ENCODE measurements at places on chromosomes 6 and 20.

DNA sequence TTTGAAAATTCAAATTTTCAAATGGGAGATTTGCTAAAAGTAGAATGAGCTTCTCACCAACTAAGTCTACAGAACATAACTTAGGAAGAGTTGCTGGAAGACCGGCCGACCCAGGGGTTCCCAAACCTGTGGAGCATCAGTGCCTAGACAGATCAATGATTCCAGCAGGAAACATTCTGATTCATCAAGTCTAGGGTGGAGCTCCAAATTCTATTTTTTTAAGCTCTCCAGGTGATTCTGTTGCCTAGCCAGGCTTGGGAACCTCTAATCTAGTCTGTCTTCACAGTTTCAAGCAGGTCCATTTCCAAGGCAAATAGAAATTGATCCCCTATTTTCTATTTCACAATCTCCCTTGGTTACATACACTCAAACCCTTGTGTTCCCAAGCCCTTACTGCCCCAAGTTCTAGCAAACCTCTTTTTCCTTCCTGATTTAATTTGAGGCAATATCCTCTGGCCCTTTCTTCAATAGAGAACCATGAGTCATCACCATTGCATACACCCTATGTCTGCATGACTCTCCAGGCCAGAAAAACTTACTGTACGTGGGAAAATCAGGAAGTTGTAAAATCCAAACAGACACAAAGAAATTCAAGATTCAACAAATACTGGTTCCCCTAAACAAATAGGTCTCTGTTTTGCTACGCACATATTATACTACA lies 8.9 kb downstream of the ATXN1 start:
- DNase-seq: no peak

DNA sequence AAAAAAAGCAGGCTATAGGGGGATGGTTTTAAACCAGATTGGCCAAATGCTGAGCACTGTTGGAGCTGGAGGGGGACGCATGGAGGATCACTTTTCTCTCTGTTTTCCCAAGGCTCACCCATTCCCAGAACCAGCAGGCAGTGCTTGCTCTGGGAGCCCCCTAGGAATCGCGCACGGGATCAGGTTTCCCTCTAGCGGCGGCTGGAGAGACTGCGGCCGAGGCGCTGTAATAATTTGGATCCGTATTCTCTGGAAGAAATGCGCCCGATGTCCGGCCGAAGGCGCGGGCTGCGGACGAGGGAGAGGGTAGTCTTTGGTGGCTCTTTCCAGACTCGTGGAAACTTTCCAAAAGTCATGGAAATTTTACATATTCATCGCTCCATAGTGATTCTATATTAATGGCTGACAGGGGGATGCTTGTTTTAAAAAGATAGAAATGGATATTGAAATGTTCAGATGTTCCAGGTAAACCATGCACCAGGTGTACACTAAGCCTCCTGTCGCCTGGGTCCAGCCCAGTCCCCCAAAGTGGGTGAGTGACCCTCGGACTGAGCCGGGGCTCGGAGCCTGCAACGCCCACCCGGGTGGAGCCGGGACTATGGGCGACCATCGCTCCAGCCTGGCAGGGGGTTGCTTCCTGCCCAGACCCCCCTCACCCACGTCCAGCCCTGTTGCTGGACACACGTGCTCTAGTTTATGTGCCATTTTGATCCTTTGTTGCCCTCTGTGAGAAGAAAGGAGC lies 78.7 kb upstream of the PHACTR3 start:
- DNase-seq: no peak

DNA sequence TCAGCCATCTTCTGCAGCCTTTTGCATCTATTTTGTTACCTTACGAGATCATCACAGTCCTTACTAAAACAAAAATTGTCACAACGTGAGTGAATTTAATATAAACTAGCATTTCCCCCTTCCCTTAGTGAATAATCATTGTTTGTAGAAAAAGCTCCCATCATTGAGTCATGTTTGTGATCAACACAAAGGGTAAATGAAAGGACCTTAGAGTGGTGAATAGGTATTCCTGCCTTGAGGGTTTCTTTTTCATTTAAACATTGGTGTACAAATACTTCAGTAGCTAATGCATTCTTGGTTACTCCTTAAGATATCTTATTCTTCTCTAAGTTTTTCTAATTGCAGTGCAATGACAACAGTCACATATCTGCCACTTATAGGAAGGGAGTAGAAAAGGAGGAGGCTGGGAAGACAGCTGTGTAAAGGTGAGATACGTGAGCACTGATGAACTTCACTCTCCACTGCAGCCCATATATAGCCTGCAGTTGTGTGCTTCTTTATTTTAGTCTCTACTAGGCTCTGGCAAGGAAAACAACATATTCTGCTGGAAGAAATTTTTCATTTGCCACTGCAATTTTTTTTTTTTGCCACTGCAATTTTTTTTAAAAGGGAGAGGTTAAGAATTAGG lies 27.8 kb downstream of the ADGRG6 start:
- DNase-seq: no peak

DNA sequence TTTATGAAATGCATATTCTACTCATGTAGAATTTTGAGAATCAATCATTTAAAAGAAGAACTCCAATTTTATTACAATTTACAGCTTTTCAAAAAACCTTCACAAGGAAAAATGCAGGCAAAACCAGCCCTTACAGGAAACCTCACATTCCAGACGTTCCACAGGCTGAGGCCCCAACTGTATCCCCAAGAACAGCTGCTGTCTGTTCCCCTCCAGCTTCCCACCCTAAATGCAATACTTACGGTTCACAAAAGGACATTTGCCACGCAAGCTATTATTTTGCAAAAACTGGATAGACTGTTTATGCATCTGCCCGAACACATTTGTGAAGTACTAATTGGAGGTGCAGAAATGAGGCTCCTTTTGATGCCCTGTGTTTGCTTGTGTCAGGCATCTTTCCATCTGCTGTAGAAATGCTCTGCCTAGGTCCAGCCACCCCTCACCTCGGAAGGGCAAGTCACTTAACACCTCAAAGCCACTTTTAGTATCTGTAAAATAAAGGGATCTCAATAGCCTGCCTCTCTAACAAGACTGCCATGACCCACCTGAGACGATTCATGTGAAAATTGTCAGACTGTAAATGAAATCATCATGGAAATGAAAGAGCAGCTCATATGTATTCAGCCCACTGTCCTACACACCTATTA lies 26.5 kb downstream of the PDE10A start:
- no peak for DNase-seq

- DNase-seq: no peak
These were observed 32.5 kb downstream of the POFUT1 start for GRCh38 chr20:32240205-32240604.

DNA sequence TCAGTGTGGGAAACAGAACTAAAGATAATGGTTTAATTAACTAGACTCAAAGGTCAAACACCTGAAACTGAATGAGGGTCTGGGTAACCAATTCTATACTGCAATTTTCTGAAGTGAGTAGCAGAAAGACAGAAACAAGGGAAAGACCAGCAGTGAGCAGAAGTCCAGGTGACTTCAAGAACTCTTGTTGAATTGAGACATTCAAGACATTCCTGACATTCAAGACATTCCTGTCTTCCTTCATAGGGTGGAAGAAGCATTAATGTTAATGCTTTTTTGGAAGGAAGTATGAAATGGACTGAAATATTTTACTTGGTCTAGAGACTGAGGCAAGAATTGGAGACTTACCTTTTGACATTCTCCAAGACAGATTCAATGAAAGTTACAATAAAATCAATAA lies 529.9 kb upstream of the MMS22L start:
- DNase-seq: no peak

DNA sequence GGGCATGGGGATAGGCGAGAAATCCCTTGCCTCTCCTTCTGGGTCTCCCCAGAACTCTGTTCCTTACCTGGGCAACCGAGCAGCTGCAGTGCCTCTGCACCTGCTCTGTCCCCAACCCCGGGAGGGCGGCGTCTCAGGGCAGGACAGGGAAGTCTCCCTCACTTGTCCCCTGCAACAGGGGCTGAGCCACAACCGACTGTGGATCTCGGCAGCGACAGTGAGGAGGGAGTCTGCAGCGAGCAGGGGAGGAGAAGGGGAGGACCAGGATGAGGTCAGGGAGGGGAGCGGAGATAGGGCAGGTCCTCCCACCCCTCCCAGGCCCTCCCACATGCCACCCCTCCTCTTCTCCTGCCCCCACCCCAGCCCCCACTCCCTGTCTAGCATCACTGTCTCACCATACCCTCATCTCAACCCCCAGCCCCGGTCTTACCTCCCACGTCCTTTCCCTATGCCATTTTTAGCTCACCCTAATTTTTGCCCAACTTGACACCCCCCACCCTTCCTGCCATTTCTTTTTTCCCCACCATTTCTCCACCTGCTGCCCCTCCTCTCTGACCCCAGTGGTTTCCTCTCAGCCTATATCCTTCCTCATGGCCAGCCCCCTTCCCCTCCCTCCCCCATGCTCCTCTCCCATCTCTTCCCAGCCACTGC lies at the start of gene TNXB:
TNXB (minus strand) TSS at position 225 of the 651 bp plus-strand sequence. CDS start 11,140 bp downstream, outside the sequence.
- no peak for DNase-seq

- no peak for DNase-seq
These were observed 93.3 kb upstream of the SULF2 start for GRCh38 chr20:47878601-47879027.

DNA sequence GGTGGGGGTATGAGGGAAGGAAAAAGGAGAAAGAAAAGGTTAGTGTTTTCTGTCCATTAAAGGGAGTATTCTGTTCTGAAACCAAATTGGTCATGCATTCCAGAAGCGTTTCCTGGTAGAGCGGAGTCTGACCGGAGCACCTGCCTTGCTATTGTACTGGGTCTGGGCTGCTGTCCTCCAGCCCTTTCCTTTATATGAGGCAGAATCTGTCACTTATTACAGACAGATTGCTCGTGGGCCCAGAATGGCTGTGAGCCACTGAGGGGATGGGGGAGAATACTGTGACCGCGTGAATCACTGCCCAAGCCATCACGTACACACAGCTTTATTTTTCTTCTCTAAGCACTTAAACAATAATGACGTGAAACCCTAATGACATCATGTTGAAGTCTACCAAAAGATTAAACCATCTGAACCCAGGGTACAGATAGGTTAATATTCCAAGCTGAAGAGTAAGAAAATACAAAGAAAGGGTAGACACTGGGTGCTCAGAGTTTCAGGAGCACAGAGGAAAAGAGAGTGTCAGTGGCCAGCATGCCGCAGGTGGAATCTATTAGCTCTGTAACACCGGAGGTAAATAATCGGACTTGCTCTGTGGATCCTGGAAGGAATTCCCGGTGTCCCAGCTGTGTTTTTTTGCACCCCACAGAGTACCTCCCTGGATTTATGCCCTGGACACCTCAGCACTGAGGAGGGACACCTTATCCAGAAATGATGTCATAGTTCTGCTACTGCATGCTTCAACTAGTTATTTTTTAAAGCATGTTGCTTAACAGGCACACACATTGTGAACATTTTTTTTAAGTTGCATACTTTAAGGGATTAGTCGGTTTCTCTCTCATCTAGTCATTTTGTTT lies 573.3 kb downstream of the PKHD1 start:
- no peak for DNase-seq

DNA sequence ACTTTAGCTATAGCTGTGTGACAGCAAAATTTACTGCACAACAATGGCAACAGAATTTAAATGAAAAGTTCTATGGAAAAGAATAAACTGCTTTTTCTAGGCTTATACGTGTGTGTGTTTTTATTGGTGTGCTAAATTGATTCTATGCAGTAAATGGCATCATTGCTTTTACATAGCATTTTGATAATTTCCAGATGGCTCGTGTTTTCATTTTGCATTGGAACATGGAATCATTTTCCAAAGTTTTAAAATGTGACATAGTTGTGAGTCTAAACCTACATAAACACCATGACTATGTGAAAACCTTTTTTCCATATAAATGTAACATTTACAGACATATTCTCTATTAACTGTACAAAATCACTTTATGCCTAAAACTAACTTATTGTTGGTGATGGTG lies 127.8 kb downstream of the SIM1 start:
- DNase-seq: no peak

GRCh38 chr6:19934996-19935591 lies 97.9 kb downstream of the ID4 start:
- DNase-seq: no peak

GRCh38 chr20:57259121-57259937 lies 7.1 kb downstream of the BMP7 start:
- no peak for DNase-seq

GRCh38 chr20:36462440-36463211 lies 78.7 kb upstream of the MYL9 start:
- DNase-seq: no peak
